ENCODE measurements at places on chromosomes 1 and 21.

DNA sequence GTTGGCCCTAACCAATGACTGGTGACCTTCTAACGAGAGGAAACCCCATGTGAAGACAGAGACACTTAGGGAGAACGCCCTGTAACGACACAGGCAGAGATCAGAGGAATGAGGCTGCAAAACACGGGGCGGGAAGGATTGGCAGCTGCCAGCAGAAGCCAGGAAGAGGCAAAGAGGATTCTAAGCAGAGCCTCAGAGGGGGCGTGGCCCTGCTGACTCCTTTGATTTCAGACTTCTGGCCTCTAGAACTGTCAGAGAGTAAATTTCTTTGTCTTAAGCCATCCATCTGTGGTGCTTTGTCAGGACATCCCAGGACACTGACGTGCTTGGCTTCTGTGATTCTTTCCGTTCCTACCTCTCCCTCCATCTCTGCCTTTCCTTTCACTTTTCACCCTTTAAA lies 79.3 kb downstream of the SH3BGR start:
- no peak for DNase-seq

GRCh38 chr1:7960165-7960564 lies 1.3 kb upstream of the PARK7 start:
- DNase-seq, result no peak

GRCh38 chr21:46557919-46558392 lies 46.9 kb downstream of the S100B start:
- no peak for DNase-seq

GRCh38 chr1:164587617-164588501 lies 28.9 kb downstream of the PBX1 start:
- DNase-seq, result no peak

DNA sequence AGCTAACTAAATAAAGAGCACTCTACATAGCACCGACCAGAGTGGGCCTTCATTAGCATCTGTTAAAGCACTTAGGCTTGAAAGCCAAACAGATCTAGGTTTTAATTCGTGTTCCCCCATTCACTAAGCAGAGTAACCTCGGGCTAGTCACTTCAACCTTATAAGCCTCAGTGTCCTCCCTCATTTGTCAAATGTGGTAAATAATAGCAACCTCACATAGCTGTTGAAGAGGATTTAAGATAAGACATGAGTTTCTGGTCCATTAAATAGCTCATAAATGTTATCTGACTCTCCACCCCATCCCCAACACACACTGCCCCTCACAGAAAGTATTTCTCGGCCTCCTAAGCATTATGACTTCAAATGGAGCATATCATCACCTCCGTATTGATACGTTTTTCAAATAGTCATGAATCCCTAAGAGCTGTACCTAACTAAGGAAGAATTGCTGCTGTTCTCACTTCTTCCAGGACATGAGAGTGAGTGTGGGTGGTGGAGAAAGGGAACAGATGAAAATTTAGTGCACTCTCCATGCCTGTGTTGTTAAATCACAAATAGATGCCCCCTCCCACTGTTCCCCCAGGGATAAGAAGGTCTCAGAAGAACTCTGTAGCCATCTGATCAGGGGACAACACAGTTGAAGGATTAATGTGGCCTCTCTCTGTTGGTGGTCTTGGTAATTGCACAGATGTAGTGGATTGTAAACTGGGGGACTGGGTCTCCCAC lies 47.6 kb downstream of the PLPP3 start:
- DNase-seq, result no peak

DNA sequence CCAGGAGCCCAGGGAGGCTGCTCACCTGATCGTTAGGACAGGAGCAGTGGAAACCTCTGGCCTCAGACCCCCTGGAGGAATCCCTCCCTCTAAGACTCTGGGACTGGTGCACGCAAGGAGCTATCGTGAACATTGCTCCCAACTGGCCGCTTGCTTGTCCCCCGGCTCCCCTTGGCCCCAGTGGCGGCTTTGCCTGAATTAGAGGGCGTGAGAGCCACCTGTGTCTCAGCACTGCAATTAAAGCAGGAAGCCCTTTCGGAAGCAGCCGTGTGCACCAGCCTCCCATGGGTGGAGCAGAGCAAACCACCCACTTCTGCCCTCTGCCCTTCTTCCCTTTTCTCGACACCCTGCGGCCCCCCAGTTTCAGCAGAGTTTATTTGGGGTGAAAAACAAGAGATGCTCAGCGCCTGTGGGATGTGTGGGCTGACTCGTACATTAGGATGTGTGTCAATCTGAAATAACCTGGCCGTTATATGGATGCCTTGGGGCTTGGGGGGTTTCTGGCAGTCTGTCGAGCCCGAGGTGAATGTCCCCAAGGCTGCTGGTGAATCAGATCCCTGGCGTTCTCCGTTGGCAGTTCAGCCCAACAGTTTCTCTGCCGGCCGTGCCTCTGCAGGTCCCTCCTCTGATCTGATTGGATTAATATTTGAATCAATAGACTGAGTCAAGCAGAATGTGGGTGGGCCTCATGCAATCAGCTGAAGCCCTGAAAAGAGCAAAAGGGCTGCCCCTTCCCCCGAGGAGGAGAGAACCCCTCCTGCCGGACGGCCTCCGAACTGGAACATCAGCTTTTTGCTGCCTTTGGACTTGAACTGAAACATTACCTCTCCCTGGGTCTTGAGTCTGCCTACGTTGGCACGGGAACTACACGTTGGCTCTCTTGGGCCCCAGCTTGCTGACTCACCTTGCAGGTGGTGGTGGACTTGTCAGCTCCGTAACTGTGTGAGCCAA lies 7.3 kb upstream of the UMODL1 start:
- DNase-seq, result no peak

All from fibroblast of pulmonary artery (primary cell).